ENCODE measurements at places on chromosomes 1 and 21. TPM values are rescaled to one million over a fixed set of nuclear protein-coding genes. Genes with fewer than 3 reads are reported as not detected.

The SPRR4 gene
- not detected for total RNA-seq

The IFI44L gene
- total RNA-seq, result 6.0 TPM

The KCNJ6 gene
- not detected for total RNA-seq

The SLC30A2 gene
- total RNA-seq, result not detected

The MPL gene
- 0.61 TPM for total RNA-seq

The UBASH3A gene
- 98.8 TPM for total RNA-seq

The SELE gene
- not detected for total RNA-seq

The PEX14 gene
- total RNA-seq, result 22.3 TPM

DNA sequence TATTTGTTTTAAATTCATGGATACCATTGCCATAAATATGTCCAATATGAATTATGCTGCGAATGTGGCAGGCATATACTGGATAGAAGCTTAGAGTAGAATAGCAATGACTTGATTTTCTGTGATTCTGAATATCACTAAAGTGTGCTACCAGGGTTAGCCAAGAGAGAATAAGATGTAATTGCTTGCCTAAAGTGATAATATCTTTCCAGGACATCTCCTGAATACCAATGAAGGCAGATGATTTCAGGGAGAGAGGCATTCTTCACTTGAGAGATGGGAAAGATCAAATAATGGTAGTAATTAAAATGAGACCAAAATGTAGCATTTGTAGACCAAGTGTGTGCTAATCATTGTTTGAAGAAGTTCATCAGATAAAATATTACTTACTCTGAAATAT lies 53.4 kb upstream of the KIAA1614 start:
- DNase-seq, result no peak
- H3K27ac ChIP-seq, result no peak overlapping the region
- no peaks in the 10 kb centered on the region for H3K27me3 ChIP-seq
- H3K4me1 ChIP-seq, result no peaks in the 10 kb centered on the region

DNA sequence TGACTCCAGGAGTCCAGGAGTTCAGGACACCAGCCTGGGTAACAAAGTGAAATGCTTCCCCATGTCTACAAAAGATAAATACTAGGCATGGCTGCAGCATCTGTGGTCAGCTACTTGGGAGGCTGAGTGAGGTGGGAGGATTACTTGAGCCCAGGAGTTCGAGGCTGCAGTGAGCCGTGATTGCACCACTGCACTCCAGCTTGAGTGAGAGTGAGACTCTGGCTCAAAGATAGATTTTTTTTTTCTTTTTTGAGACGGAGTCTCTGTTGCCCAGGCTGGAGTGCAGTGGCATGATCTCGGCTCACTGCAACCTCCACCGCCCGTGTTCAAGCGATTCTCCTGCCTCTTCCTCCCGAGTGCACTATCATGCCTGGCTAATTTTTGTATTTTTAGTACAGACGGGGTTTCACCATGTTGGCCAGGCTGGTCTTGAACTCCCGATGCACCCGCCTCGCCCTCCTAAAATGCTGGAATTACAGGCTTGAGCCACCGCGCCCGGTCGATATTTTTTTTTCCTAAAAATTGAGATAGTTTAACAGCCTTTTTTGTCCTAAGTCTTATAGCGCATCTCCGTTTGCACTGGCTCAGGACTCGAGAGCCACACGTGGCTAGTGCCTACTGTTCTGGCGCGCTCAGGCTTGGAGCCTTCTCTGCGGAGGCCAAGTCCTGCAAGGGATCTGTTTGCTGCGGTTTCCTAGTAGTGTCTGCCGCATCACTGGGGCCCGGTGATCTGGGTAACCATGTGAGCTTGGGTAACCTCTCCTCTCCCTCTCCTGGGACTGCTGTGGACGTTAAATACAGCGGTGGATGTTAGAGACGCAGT lies 1.0 kb upstream of the MFN2 start:
- H3K4me1 ChIP-seq, result peaks cover 9% of the 10 kb centered on the region
- peak overlapping the region; percentile 83 for H3K27ac ChIP-seq
- DNase-seq, result no peak
- H3K27me3 ChIP-seq, result no peaks in the 10 kb centered on the region
- peaks cover 18% of the 10 kb centered on the region for H3K36me3 ChIP-seq
- peak overlapping the region; percentile 82 for H3K4me3 ChIP-seq

- H3K27me3 ChIP-seq, result peaks cover 53% of the 10 kb centered on the region
- no peaks in the 10 kb centered on the region for H3K36me3 ChIP-seq
- H3K4me3 ChIP-seq, result no peak overlapping the region
- peak; percentile 77 for DNase-seq
- H3K27ac ChIP-seq, result no peak overlapping the region
These were observed 34.8 kb upstream of the ZBTB40 start for GRCh38 chr1:22416555-22417454.

- H3K27me3 ChIP-seq, result no peaks in the 10 kb centered on the region
- H3K27ac ChIP-seq, result no peak overlapping the region
- no peaks in the 10 kb centered on the region for H3K36me3 ChIP-seq
- H3K4me1 ChIP-seq, result no peaks in the 10 kb centered on the region
These were observed 1018.8 kb downstream of the AMY1C start for GRCh38 chr1:104768466-104768865.

GRCh38 chr1:205595435-205595834 lies 36.4 kb downstream of the ELK4 start:
- H3K27ac ChIP-seq, result no peak overlapping the region
- no peaks in the 10 kb centered on the region for H3K27me3 ChIP-seq
- no peak overlapping the region for H3K4me3 ChIP-seq
- peaks cover 14% of the 10 kb centered on the region for H3K4me1 ChIP-seq
- H3K36me3 ChIP-seq, result peaks cover 30% of the 10 kb centered on the region
- no peak for DNase-seq

- no peak for DNase-seq
- H3K4me1 ChIP-seq, result no peaks in the 10 kb centered on the region
- H3K27ac ChIP-seq, result no peak overlapping the region
These were observed 41.3 kb upstream of the LAMC2 start for GRCh38 chr1:183144752-183145151.

DNA sequence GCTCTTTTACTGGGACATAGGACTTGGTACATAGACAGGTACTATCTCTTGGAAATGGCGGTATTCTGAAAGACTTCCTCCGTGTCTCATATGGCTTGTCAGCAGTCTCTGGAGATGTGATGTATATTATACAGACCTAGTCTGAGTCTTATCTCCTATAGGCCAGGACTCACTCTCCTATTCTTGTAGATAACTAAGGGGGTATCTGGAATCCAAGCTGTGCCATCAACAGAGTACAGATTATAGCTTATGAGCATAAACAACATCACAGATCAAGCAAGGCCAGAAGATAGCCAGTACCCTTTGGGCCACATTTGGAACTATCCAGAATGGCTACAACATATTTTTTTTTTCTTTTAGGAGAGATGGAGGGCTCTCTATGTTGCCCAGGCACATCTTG lies 16.1 kb upstream of the RIMKLA start:
- H3K36me3 ChIP-seq, result no peaks in the 10 kb centered on the region
- no peak overlapping the region for H3K27ac ChIP-seq
- H3K4me3 ChIP-seq, result no peak overlapping the region
- no peaks in the 10 kb centered on the region for H3K27me3 ChIP-seq

DNA sequence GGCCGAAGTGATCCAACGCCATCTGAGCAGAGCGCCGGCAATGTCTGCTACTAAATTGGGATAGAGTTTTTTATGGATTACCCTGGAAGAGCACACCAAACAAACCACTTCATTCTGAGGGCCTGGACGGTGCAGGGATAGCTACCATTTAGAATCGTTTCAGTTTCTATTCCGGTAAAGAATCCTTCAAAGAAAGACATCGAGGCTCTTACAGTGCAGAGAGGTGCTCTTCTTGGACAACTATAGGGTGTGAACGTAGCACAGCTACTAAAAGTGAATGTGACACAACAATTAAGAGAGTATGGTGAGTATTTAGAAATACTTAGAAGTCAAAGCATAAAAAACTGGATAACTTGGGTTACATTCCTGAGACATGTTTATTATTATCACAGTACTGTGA lies 16.1 kb downstream of the HIVEP3 start:
- peaks cover 34% of the 10 kb centered on the region for H3K4me1 ChIP-seq
- H3K36me3 ChIP-seq, result no peaks in the 10 kb centered on the region
- peak overlapping the region; percentile 67 for H3K27ac ChIP-seq
- no peak for DNase-seq
- H3K4me3 ChIP-seq, result no peak overlapping the region

- no peak for DNase-seq
- no peaks in the 10 kb centered on the region for H3K36me3 ChIP-seq
- peak overlapping the region; percentile 6 for H3K27ac ChIP-seq
- peaks cover 61% of the 10 kb centered on the region for H3K4me1 ChIP-seq
- H3K4me3 ChIP-seq, result no peak overlapping the region
These were observed 48.9 kb downstream of the CD247 start for GRCh38 chr1:167469280-167469965.

DNA sequence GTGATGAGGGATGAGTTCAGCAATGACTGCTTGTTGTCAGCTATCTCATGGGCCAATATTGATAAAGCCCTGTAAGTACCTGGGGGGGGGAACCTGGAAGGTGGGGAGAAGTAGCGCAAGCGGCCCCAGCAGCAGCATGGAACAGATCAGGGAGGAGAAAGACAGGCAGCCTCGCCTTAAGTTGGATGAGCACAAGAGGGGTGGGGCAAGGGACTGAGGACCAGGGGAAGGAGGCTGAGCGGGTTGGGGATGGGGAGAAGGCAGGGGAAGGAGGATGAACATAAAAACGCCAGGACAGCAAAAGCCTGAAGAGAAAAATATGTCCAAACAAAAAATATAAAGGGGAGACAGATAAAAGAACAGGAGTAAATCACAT lies 70.6 kb downstream of the ALG14 start:
- DNase-seq, result no peak
- H3K4me3 ChIP-seq, result no peak overlapping the region
- no peaks in the 10 kb centered on the region for H3K27me3 ChIP-seq
- H3K36me3 ChIP-seq, result no peaks in the 10 kb centered on the region

DNA sequence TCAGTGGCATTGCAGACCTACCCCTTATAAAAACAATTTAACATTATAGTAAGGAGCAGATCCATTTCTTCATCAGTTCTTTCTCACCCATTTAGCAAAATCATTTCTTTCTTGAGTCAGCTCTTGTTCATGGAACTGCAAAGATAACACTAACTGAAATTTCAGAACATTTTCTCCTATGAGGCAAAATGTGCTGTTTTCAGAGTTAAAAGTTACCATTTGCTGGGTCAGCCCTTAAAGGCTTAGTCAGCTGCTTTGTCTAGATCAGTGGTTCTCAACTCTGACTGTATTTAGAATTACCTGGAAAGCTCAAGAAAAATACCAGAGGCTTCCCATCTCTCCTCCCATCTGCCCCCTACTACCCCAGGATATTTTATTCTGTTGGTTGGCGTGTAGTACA lies 12.2 kb downstream of the METTL13 start:
- no peak overlapping the region for H3K4me3 ChIP-seq
- no peak overlapping the region for H3K27ac ChIP-seq
- DNase-seq, result no peak
- H3K4me1 ChIP-seq, result no peaks in the 10 kb centered on the region
- H3K27me3 ChIP-seq, result no peaks in the 10 kb centered on the region

DNA sequence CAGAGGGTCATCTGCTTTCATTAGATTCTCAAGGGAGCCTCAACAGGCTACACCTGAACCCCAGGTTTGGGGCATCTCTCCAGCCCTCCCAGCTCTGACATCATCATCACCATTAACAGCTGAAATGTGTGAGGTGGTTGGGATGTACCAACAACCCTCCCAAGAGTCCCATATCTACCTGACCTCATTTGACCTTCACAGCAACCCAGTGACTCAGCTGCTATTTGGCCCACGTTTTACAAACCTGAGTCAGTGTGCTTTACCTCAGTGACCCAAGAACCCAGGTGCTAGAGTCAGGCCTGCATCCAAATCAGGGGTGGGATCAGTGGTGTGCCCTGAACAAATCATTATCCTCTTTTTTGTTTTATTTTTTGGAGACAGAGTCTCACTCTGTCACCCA lies 53.3 kb upstream of the TINAGL1 start:
- no peaks in the 10 kb centered on the region for H3K4me1 ChIP-seq
- H3K27me3 ChIP-seq, result peaks cover 4% of the 10 kb centered on the region
- no peak overlapping the region for H3K27ac ChIP-seq
- H3K4me3 ChIP-seq, result no peak overlapping the region
- no peaks in the 10 kb centered on the region for H3K36me3 ChIP-seq

- H3K4me3 ChIP-seq, result no peak overlapping the region
- no peaks in the 10 kb centered on the region for H3K36me3 ChIP-seq
- H3K27me3 ChIP-seq, result no peaks in the 10 kb centered on the region
- DNase-seq, result no peak
- no peak overlapping the region for H3K27ac ChIP-seq
These were observed 167.2 kb upstream of the POU3F1 start for GRCh38 chr1:38213646-38214434.

- no peaks in the 10 kb centered on the region for H3K4me1 ChIP-seq
- H3K27ac ChIP-seq, result no peak overlapping the region
- H3K36me3 ChIP-seq, result peaks cover 82% of the 10 kb centered on the region
- no peak for DNase-seq
- H3K27me3 ChIP-seq, result no peaks in the 10 kb centered on the region
- H3K4me3 ChIP-seq, result no peak overlapping the region
These were observed 64.0 kb downstream of the CD46 start for GRCh38 chr1:207815913-207816291.

GRCh38 chr1:8113262-8114220 lies 87.4 kb upstream of the ERRFI1 start:
- no peaks in the 10 kb centered on the region for H3K36me3 ChIP-seq
- H3K27me3 ChIP-seq, result no peaks in the 10 kb centered on the region
- DNase-seq, result no peak

- peak overlapping the region; percentile 74 for H3K27ac ChIP-seq
- peak; percentile 50 for DNase-seq
- H3K4me3 ChIP-seq, result peak overlapping the region; percentile 90
- no peaks in the 10 kb centered on the region for H3K36me3 ChIP-seq
- no peaks in the 10 kb centered on the region for H3K27me3 ChIP-seq
These were observed 2.8 kb upstream of the LIX1L start for GRCh38 chr1:145960468-145961108.

- no peak overlapping the region for H3K4me3 ChIP-seq
- H3K27me3 ChIP-seq, result no peaks in the 10 kb centered on the region
- H3K4me1 ChIP-seq, result peaks cover 4% of the 10 kb centered on the region
- H3K27ac ChIP-seq, result peak overlapping the region; percentile 26
These were observed 16.9 kb downstream of the CCSAP start for GRCh38 chr1:229325853-229326487.

DNA sequence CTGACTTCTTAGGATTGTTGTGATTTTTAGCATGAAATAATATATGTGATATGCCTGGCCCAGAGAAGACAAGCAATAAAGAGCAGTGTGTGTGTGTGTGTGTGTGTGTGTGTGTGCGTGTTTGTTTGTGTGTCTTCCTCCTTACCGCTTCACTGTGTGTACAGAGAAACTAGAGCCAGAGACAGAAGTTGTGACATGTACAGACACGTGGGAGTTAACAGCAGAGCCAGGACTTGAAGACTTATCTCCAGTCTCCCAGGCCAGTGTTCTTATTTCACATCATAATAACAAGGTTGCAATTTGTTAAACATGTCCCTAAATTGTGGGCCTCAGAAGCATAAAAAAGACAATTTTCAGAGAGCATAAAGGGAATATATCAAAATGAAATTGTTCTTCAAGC lies 192.0 kb upstream of the JUN start:
- peaks cover 11% of the 10 kb centered on the region for H3K4me1 ChIP-seq
- no peak overlapping the region for H3K27ac ChIP-seq
- H3K4me3 ChIP-seq, result no peak overlapping the region
- no peaks in the 10 kb centered on the region for H3K36me3 ChIP-seq
